ENCODE measurements at places on chromosomes 2 and 18.
A peak's percentile ranks its signal among the peaks of the same experiment; 100 is the strongest.

GRCh38 chr2:43515807-43516497 is 79.9 kb downstream of the THADA start:
- no peak for DNase-seq

- peak; percentile 63 for DNase-seq
Measured at GRCh38 chr18:3450012-3450798, at the start of gene TGIF1. TGIF1 (plus strand) TSS chr18:3450172; CDS start chr18:3450490, 318 bp downstream.

GRCh38 chr18:24785019-24785418 is 324.6 kb downstream of the HRH4 start:
- no peak for DNase-seq

- no peak for DNase-seq
Measured at GRCh38 chr2:150043172-150043500, 444.3 kb downstream of the RND3 start.

- DNase-seq, result no peak
Measured at GRCh38 chr2:16817305-16818202, 151.9 kb upstream of the CYRIA start.

GRCh38 chr2:231383416-231384108 is 11.9 kb upstream of the B3GNT7 start:
- no peak for DNase-seq

GRCh38 chr2:88006912-88007439 is 9.4 kb downstream of the RNU2-63P start:
- DNase-seq, result no peak

DNA sequence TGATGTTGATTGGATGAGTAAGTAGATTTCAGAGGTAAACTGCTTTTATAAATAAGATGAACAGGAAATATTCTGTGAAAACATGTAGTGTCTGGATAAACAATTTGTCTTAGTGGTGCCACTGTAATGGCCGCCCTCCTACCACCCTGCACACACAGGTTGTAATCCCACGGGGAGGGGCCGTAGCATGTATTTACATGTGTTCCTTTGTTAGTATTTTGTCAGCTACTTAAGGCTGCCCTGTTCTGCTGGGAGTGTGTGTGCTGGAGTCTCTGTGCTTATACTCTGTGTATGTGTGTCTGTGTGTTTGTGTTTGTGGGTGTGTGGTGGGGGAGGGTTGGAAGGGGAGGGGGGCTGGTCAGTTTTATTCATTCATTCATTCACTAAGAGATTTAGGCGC is 5.1 kb downstream of the TSHZ1 start:
- DNase-seq, result no peak

GRCh38 chr2:233135421-233135820 is 75.3 kb downstream of the INPP5D start:
- DNase-seq, result no peak

- DNase-seq, result no peak
Measured at GRCh38 chr2:38187541-38188011, 111.6 kb upstream of the CYP1B1 start.

DNA sequence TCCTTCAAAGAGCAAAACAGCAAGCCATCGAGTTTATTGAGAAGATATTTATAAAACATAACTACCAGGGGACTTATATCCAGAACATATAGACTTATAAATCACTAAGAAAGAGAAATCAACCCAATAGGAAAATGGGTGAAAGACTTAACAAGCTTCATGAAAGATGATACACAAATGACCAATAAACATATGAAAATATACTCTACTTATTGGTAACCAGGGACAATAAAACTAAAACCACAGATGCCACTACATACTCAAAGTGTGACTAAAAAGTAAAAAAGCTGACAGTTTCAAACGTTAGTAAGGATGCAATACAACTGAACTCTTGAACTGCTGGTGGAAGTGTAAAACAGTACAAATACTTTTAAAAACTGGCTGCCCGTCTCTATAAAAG is 154.3 kb downstream of the TMEM163 start:
- DNase-seq, result no peak

DNA sequence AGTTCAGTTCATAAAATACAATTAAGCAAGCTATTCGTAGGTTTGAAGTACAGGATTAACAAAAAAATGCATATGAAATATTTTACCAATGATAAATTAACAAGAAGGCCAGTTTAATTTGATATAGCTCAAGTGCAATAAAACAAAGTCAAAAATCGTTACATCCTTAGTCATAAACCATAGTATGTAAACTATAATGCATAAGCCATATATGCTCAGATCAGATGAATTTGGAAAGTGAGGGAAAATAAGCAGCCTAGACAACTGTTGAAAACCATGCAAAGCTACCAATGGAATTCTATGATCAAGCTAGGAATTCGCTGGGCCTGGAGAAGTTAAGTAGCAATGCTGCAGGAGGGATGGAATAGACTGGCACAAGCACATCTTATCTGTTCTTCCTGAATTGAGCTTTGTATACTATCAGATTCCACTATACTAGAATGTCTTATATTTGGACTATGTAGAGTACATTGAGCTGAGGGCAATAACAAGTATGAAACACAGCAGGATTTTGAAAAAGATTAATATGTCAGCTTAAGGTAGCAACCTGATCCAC is 682.0 kb downstream of the IRS1 start:
- no peak for DNase-seq

DNA sequence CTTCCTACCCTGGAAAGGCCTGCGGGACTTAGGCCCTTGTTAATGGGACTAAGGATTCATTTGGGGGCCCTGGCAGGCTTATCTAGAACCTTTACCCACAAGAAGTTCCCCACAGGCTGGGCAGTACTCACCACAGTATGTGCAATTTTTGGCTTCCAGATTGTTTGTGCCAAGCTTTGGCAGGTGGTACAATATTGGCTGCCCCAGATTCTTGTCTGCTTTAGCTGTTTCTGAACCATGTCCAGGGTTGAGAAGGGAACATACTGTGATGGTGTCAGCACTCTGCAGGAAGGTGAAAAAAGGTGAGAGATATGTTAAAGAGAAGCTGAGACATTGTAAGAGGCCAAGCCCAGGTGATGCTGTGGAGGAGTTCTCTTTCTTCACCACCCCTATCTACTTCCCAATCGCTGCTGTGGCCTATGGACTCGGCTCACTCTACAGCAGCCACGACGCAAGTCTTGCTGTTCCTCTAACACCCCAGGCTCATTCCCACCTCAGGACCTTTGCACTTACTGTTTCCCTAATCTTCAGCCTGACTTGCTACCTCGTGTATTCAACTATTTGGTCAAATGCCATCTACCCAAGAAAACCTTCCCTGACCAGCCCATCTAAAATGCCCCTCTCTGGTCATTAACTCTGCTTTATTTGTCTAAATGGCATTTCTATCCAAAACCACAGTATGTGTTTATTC is 9.2 kb downstream of the SLC4A5 start:
- DNase-seq, result no peak

DNA sequence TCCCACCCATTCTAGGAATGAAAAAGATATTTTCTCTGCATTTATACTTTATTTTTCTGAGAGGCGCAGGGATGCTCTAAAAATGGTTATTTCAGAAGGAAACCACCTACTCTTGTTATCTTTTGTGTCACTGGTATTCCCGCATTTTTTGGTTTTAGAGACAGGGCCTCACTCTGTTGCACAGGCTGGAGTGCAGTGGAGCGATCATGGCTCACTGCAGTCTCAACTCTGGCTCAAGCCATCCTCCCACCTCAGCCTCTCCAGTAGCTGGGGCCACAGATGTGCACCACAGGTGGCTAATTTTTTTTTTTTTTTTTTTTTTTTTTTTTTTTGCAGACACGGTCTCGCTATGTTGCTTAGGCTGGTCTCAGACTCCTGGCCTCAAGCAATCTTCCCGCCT is 135.9 kb downstream of the NCK2 start:
- DNase-seq, result no peak

GRCh38 chr2:75592888-75593287 is 32.1 kb upstream of the EVA1A start:
- DNase-seq, result no peak
